Stimulated activated CD8-positive, alpha-beta memory T cell treated with anti-CD3 and anti-CD28 coated beads, Interleukin-4, amount 100 ng/mL, for 1 hour (primary cell): ENCODE measurements at places on chromosomes 11 and 22.

DNA sequence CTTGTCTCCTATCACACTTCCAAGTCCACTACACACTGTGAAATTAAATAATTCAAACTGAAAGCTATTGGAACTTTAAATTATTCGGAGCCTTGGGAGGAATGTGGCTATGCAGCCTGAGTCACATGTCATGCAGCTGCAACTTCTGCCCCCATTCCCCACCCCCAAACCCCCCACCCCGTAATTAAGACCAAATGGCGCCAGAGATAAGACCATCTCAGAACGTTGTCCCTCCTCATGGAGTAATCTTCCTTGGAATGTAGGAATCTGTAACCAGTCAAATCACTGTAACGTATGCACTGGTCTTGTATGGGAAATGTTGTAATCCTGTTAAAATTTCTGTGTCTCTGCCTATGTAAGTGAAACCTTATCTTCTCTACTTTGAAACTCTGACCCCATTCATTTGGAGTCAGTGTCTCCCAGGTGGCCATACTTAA is 37.0 kb downstream of the GAB2 start:
- no peak for DNase-seq

DNA sequence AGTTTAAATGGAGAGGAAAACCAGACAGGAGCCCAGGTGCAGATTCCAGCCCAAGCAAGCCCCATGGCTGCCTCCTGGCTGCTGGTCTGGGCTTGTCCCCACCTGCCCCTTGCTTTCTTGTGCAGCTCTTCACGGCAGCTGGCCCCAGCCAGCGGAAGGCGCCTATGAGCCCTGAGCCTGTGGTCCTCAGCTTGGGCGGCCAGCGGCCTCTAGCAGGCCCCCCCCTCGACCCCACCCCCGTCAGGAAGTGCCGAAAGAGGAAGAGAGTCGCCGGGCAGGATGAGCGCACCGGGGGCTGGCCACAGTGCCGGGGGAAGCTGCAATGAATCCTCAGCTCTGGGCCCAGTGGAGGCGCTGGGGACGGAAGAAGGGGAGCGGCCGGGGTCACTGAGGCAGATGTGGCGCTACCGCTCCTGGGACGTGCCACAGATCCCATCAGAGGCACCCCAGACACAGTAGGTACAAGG is 2.1 kb upstream of the DGKZ start:
- no peak for DNase-seq

DNA sequence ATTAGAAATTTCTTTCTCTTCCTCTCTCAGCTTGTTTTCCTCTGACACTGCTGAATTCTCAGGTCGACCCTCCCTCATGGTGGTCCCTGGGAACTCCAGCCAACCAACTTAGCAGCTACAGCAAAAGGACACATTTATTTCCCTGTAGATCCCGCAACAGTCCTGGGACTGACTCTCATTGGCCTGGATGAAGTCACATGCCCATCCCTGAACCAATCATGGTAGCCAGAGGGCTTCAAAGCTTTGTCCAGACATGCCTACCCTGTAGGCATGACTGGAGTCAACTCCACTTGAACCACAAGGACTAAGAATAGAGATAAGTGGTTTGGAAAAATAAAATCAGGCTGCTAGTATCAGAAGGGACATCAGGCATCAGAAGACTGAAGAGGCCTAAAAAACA is 84.6 kb upstream of the LRRC55 start:
- no peak for DNase-seq

DNA sequence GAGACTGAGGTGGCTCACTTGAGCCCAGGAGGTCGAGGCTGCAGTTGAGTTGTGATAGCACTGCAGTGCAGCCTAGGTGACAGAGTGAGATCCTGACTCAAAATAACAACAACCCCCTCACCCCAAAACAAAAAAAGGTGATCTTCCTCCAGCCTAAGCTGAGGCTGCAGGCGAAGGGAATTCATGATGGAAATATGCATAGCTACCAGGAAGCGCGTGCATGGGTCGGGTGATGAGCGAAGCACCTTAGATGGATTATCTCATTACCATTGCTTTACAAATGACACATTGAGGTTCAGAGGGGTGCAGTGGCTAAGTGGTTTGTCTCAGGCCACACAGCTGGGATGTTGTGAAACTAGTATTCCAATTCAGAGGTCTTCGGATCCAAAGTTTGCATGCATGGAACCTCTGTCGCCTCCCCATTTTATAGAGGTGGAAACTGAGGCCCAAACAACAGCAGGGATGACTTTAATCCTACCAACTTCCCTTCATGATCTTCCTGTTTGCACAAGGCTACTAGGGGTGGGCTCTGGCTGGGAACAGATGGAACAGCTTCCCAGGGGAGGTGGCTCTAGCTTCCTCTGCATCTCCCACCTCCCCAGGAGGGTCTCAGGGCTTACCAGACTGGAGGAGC is 4.6 kb downstream of the SLC29A2 start:
- DNase-seq, result no peak

DNA sequence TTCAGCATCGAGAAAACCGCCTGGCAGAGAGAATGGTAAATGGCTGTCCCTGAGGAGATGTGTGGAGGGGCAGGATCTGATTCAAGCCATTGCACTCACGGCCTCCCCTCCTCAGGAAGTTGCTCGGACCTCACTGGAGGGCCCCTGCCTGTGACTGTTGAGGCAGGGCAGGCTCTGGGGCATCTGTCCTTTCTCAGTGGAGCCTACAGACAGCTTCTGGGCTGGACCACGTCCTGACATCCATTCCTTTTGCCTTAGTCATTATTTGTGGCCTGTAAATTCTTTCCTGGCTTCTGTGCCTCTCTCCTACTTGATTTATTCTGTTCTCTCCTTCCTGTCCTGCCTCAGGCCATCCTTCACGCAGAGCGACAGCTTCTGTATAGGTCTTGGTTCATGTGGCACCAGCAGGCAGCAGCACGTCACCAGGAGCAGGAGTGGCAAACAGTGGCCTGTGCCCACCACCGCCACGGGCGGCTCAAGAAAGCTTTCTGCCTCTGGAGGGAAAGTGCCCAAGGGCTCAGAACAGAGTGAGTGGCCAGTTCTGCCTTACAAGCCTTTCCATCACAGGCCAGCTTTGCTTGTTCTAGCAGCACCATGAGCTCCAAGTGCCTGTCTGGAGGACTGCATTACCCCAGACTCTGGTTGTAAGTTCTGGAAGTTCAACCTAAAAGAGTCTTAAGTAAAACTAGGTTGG is 59.6 kb downstream of the PISD start:
- no peak for DNase-seq

GRCh38 chr11:110473706-110474105 is 44.0 kb downstream of the FDX1 start:
- no peak for DNase-seq

DNA sequence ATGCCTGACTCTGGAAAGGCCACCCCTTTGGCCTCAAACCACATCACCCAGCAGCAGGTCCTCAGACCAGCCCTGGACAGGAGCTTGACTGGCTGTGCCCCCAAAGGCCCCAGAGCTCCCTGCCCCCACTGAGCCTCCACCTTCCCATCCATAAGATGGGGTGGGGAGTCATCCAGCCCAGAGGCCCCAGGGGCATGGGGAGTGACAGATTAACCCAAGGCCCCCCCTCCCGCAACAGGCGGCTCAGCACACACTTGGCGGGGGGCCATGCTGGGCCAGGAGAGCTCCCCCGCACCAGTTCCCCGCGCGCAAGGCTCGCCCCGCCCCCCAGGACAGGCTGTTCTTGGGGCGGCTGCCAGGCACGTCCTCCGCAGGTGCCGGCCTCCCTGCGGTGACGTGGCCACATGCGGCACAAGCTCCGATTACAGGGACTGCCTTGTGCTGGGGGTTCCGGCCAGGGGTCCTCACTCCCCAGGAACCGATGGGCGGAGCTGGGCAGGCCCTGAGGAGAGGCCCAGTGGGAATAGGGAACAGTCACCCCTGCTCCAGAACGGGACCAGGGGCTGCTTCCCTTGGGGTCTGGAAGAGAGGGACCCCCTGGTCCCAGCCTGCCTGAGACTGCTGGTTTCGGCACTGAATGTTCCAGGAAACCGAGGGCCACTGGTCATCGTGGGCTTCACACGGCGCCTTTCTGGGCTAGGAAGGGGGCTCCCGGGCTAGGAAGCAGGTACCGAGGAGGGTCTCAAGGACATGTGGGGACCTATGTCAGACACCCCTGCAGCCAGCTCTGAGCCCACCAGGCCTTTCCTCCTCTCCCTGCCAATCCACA is 5.1 kb upstream of the CDKN1C start:
- DNase-seq, result no peak

DNA sequence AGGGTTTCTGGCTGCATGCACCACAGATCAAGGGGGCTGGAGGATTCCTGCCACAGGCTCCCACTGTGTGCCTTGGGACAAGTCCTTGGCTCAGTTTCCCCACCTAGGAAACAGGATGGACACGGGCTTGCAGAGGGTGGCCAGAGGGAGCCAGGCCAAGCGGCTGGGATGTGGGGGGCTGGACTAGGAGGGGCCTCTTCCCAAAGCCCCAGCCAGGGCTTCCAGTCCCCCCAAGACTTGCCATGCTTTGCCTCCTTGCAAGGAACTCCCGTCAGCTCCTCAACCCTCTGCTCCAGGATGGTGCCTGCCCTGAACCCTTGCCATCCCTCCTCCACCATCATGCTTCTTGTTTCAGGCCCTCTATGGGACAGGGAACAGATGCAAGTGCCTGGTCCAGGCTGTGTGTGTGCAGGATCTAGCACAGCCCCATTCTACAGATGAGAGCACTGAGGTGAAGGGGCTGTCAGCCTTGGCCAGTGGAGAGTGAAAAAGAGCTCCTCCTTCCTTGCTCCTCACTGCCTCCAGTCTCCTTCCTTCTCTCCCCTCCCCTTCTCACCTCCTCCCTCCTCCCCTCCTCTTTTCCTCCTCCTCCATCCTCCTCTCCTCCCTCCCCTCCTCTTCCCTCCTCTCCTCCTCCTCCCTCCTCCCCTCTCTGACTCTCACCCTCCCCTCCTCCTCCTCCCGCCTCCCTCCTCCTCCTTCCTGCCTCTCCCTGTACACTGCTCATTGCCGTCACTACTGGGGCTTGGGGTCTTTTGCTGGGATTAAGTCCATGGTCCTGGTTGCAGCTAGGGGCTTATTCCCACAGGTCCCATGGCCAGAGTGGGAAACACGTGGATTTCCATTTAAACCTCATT is 13.3 kb upstream of the FGF19 start:
- DNase-seq, result no peak

- DNase-seq, result no peak
Observed at GRCh38 chr11:75344186-75344585, 7.3 kb downstream of the ARRB1 start.

DNA sequence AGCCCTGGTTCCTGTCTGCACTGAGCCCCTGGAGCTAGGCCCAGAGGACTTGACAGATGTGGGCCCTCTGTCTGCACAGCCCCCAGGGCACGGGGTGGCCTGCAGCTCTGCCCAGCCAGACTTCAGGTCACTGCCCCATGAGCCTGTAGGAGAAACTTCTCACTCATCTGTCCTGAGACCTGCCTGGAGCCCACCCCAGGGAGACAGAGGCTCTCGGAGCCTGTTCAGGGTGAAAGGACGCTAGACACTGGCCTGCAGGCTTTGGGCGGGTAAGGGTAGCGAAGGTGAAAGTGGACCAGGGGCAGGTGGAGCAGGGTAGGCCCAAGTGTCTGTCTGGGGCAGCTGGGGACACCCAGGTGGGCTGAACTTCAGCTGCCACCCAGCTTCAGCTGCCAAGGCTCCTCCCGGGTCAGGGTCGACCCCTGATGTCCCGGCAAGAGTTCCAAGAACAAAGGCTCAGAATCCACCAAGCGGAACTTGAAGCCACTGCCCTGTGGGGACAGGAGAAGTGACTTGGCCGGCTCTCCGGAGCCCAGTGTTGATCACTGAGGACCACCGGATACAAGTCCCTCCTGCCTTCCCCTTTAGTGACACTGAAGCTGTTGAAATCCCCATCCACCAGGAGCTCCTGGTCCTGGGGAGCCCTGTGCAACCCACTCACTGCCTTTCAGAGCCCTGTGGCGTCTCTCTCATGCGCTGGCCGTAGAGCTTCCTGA is 90.3 kb downstream of the KCNQ1 start:
- DNase-seq, result no peak

DNA sequence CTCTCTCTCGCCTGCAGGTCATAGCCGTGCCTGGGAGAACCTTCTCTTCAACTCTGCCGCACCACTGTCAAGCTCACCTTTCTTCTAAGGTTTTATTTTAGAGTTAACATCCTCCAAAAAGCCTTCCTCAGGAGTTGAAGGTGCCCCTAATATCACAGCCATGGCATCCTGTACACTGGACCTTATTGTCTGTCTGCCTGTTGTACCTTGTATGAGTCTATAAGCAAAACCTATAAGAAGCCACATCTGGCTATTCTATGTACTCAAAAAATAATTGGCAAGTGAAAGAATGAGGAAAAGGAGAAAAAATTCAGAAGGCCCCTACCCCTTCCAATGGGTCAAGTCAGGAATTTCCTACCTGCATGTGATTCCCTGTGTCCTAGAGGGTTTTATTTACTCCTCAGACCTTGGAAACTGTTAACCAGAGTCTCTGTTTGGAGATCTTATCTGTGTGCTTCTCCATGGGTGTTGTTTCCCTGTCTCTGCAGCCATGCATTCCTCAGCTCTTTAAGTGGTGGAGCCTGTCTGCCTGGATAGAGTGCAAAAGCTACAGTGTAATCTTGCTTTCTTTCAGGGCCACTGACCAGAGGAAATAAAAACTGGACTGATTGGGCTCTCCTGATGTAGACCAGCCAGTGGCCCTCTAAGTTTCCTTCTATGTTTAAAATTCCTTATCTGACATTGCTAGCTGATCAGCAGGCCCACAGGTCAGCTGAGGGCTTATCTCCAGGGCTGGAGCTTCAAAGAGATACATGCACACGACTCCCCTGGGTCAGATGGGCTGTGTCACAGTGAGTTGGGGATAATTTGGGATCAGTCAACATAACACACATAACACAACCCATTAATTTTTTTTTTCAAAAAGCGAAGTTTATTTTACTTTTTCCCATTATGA is 37.6 kb upstream of the TMEM135 start:
- DNase-seq, result no peak

DNA sequence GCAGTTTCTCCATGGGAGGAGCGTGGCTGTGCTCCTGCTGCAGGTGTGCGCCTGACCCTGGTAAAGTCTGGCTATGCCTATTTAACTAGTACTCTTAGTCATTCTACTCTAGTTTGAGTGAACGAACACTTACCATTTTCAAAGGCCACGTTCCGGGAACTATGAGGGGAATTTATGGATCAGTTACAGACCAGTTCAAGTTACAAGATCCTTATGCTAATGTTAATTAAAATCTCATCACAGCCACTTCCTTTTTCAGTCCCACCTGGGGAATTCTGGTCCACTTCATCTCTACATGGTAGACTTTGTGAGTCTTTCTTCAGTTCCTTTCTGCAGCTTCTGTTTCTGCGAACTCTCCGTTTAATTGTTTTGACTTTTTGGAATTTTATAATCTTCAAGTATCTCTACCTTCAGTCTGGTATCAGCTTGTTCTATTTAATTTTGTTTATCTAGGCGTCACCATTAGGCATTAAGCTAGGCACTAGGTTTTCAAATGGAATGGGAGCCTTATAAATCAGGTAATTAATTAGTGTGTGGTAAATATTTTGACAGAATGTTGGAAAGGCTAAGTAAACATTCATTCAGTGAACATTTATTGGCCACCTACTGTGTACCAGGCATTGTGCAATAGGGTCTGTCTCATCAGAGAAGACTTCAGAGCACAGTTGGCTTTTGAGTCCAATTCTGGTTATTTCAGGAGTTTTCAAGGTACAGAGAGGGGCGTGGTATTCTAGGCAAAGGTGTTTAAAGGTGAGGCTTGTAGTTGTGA is 78.9 kb downstream of the GRK3 start:
- no peak for DNase-seq
